ENCODE measurements at places on chromosomes 2 and 18.
A peak's percentile ranks its signal among the peaks of the same experiment; 100 is the strongest.

GRCh38 chr2:175525975-175526374 is 344.5 kb upstream of the ATP5MC3 start:
- no peak for DNase-seq

GRCh38 chr2:192128655-192129054 is 66.1 kb downstream of the TMEFF2 start:
- no peak for DNase-seq

GRCh38 chr2:46545015-46545839 is 65.9 kb downstream of the TMEM247 start:
- DNase-seq = peak; percentile 45

GRCh38 chr18:7558769-7559168 is 8.3 kb upstream of the PTPRM start:
- no peak for DNase-seq

GRCh38 chr2:238911376-238912227 is 63.7 kb downstream of the TWIST2 start:
- DNase-seq = no peak

GRCh38 chr18:79685281-79685680 is 5.7 kb downstream of the CTDP1 start:
- no peak for DNase-seq

DNA sequence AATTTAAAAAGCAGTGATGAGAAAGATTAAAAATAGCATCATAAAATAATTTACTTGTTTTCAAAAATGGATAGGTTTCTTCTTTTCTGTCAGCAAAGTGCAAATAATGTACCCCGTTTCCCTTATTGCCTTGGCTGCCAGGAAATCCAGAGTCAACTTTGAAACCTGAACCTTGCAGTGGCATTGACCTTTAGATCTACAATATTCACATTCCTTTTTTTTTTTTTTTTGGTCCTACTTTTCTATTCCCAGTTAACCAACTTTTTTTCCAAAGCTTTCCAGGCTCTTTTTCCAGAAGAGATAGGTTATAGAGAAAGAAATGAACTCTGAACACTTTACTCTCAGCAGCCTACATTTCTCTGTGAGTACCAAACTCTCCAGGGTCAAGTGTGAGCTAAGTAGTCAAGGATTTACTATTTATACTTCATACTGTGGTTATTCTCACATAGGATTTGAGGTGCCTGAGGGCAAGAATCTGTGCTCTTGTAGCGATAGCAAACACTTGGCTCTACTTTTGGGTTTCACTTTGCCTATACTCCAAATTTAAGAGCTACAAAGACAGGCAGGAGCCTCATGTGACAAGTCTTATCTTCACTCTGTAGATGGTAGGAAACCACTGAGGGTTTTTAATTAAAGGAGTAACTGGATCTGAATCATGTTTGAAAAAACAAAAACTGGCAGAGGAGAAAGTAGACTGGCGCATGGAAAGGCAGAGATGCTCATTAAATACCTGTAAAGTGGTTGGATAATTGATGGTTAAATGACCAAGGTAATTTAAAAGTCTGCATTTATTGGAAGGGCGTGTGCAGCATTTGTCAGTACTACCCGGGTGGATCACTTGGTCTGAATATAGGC is 63.2 kb upstream of the TMEM17 start:
- no peak for DNase-seq

GRCh38 chr2:163551616-163552373 is 184.0 kb downstream of the FIGN start:
- DNase-seq = no peak

GRCh38 chr2:37767959-37768925 is 96.8 kb upstream of the CDC42EP3 start:
- no peak for DNase-seq

DNA sequence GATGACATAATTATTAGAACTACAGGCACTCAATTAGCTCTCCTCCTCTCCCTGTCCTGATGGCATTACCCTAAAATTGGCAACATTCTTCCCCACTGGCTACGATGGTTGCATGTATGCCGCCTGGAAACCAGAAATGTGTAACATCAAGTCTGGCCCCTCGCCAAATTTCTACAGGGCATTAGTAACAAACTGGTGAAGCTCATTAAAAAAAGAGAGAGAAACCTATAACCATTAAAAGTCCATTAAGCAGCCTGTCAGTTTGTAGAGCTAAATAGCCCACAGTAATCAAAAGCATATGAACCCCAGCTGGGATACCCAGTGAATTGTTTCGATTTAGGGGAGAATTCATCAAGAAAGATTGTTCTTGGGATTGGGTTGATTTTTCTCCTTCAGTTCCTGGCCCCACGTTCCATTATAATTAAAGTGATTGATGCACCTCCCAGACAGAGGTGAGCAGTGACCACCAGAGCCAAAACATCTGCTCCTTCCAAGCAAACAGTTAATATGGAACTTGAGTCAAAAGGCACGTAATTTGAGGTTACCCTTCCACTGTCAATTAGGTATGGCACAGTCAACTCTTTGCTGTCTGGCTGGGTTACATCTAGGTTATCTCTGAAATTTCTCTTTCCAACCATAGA is 208.6 kb downstream of the C1D start:
- no peak for DNase-seq

DNA sequence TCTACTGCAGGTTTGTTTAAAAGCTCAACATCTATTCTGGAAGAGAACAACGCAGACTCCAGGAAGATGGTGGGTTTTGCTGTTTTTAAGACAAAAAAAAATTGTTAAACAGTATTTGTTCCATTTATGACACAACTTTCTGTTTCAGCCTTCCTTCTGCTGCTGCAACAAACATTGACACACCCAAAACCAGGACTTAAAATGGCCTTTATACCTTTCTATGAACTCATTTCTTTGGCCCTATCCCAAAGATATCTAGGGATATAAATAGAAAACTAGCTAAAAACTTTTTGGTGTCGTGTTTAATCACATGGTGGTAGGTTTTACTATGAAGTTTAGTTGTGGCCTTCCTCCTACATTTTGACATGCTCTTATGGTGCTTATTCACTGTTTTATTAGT is 964 bp upstream of the GALNT3 start:
- peak; percentile 23 for DNase-seq

- DNase-seq = peak; percentile 85
These were observed 12.0 kb upstream of the NTSR2 start for GRCh38 chr2:11681722-11682589.

DNA sequence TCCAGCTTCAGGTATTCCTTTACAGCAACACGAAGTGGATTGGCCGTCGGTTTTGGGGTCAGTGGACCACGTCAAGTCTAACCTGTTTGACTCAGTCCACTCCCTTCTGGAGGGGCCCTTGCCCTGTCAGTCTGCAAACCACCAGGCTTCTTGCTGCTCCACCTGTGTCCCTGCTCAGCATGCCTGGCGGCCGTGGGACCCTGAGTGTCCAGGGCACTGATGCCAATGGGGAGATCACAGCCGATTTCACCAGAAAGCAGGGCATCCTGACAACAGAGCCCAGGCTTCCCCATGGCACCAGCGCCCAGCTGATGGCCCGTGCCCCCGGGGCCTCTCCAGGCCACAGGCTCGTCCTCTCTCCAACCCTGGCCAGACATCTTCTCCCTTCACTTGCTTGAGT is 41.2 kb upstream of the HS6ST1 start:
- no peak for DNase-seq

DNA sequence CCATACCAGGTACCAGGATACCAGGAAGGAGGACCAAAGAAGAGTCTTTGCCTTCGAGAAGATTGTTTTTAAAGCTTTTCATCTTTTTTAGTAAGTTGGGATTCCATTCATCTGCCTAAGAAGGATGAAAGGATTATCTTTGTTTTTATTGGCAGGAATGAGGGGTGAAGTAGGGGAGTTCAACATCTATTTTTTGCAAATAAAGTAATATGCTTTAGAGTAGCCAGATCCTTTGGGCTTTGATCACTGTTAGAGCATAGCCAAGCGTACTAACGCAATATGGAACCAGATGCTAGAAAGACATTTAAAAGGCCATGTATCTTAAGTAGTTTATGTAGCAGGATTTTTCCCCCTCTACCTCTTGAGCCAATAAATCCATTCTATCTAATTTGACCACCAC is 133.0 kb downstream of the PRPF40A start:
- DNase-seq = no peak

- no peak for DNase-seq
These were observed 29.7 kb upstream of the NT5C1B start for GRCh38 chr2:18619091-18619490.

GRCh38 chr2:193584522-193584938 is 1389.8 kb upstream of the TMEFF2 start:
- DNase-seq = peak; percentile 35

DNA sequence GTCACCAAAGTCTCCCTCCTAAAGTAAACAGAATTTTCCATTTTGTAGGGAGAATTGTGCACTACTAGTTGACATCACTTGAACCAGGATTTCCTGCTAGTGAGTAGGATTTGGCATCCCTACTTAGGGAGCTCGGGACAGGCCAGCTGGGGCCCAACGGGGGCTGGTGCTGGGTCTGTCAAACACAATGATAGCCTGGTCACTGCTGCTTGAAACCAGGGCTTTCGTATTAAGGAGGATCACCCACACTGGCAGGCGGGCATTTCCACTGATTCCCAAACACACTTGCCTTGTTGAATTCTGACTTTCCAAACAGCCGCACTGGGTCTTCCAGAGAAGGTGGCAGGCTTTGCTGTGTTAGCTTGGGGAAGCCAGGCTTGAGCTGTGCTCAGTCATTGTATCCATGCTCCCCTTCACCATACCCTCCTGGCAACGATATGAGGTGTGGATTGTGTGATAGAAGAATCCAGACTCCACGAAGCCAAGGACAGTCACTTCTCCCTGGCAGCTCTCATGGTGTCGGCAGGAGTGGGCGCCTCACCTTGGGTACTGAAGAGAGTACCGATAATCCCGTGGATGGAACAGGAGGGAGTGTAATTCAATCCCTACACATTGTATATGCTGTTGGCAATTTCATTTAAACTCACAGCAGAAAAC is 7.5 kb downstream of the GDF7 start:
- DNase-seq = peak; percentile 15

DNA sequence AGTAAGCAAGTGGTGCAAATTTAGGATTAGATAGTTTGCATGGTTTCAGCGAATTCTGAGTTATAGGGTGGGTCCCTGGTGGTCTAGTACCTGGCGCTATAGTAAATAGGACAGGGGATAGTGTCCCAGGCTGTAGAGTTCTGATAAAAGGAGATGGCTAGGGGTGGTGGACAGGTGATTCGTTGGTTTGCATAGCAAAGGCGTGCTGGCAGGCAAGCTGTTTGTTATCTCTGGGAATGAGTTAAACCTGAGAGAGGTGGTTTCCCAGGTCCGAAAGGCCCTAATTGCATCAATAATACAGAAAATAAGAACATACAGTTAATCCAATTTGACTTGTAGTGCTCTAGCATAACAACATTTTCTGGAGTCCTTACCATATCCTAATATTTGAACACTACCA is 6.9 kb upstream of the ZDBF2 start:
- no peak for DNase-seq

DNA sequence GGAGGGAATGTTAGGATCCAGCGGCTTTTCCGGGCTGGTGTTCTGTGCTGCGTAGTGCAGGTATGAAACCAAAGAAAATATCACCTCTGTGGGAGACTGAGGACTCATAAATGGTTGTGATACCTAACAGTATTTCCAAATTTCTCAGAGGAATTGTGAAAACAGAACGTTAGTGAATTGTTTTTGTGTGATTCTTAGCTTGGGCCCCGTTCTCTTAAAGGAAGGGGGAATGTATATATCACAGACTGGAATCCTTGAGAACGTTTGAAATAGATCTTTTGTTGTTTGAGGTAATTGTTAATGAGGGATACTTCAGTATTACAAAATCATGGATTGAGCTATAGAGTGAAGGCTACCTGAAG is 834 bp downstream of the ZNF638 start:
- DNase-seq = peak; percentile 22

GRCh38 chr2:20400787-20401488 is 45.9 kb upstream of the RHOB start:
- no peak for DNase-seq

DNA sequence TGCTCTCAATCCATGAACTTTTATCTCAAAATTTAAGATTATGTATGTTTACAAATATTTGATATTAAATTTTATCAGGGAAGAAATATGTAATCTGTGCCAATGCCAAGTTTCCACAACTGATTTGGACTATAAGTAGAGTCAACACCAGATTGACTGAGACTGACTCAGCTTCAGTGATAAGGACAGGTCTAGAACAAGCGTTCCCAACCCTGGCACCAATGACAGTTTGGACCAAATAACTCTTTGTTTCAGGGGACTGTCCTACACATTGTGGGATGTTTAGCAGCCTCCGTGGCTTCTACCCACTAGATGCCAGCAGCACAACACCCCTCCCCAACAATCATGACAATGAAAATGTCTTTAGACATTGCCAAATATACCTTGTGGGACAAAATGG is 165.3 kb downstream of the THADA start:
- no peak for DNase-seq

DNA sequence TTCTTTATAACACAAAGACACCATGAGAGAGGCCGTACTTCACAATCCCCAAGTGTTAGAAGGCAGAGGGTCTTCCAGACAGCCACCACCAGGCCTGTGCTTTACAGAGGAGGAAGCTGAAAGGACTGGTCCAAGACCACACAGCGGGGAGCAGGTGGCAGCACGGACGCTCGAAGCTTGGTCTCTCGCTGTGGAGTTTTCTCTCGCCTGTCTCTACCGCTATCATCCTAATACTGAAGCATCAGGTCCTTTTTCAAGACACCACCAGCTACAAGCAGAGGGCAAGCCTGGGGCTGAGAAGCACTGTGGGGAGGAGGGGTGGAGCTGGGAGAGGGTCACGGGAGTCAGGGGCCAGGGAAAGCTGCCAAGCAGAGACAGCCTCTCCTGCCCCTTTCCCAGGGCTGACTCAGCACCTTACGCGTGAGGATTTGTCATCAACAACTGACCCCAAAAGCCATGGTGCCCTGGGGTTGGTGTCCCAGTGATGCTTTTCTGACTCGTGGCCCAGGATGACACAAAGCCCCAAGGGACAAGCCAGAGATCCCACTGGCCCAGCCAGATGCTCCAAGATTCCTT is 31.9 kb upstream of the FOSL2 start:
- no peak for DNase-seq

GRCh38 chr2:218839430-218839829 is 7.8 kb upstream of the PRKAG3 start:
- DNase-seq = no peak

DNA sequence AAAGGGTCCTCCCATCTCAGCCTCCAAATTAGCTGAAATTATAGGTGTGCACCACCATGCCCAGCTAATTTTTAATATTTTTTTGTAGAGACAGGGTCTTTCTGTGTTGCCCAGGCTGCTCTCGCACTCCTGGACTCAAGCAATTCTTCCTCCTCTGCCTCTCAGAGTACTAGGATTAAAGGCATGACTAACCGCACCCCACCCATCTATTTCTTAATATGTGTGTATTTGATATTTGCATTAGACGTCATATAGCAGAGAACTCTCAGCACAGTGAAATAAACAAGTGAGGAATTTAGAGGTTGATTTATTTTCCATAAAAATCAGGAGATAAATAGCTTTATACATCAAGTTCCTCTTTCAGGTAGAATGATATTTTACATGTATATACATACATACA is 213.5 kb downstream of the FSIP2 start:
- DNase-seq = no peak

- no peak for DNase-seq
These were observed 99.2 kb downstream of the LRP1B start for GRCh38 chr2:142031656-142032055.
